ENCODE measurements at places on chromosomes 2 and 18.

GRCh38 chr2:217826520-217826919 lies 176.3 kb downstream of the TNS1 start:
- DNase-seq: no peak

- no peak for DNase-seq
Observed at GRCh38 chr18:59577386-59577655, 119.9 kb downstream of the CCBE1 start.

GRCh38 chr18:486929-487740 lies 13.4 kb downstream of the COLEC12 start:
- no peak for DNase-seq

DNA sequence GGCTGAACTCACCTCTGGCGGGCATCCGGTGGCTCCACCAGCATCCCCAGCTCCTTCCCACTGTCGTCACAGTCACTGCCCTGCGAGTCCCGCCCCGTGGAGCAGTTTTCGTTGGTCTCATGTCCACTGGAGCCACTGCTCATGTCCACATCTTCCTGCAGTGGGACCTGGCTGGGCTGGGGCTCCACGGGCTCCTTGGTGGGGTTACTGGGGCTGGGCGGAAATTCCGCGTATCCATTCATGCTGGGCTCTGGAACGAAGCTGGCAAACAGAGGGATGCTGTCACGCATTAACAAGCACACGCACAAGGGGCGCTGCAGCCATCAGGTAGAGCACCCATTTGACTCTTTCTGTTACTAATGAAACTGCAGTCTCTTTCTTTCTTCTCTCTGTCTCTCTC lies 10.7 kb downstream of the PER2 start:
- DNase-seq: no peak

DNA sequence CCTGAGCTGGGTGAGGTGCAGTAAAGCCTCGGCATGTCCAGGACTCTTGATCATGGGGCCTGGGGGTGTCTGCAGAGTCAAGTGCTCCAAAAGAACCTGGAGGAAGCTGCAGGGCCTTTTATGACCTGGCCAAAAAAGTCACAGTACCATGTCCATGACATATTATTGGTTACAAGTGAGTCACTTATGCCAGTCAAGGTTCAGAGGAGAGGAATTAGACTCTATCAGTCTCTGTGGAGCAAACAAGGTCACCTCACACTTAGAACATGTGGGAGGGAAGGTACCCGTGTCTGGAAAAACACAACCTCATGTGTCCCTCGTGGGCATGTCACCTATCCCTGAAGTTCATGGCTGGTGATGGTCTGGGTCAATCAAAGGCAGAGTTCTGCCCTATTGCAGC lies 465.7 kb downstream of the FBXO15 start:
- no peak for DNase-seq

DNA sequence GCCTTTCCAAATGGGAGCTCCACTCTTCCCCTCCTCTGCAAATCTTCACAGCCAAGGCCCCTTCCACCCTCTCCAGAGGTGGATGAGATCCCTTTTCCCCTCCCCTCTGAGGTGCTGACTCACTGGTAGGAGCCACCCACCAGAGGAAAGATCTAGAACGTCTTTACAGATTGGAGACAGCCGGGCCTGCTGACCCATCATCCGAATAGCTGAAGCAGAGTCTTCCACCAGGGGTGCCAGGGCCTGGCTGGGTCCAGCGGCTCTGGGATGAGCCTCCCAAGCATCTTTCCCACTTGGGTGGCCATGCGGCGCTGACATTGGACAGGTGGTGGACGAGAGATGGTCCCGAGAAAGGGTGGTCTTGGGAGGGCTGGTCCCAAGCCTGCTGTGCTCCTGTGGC lies 9.0 kb downstream of the ERFE start:
- DNase-seq: no peak

DNA sequence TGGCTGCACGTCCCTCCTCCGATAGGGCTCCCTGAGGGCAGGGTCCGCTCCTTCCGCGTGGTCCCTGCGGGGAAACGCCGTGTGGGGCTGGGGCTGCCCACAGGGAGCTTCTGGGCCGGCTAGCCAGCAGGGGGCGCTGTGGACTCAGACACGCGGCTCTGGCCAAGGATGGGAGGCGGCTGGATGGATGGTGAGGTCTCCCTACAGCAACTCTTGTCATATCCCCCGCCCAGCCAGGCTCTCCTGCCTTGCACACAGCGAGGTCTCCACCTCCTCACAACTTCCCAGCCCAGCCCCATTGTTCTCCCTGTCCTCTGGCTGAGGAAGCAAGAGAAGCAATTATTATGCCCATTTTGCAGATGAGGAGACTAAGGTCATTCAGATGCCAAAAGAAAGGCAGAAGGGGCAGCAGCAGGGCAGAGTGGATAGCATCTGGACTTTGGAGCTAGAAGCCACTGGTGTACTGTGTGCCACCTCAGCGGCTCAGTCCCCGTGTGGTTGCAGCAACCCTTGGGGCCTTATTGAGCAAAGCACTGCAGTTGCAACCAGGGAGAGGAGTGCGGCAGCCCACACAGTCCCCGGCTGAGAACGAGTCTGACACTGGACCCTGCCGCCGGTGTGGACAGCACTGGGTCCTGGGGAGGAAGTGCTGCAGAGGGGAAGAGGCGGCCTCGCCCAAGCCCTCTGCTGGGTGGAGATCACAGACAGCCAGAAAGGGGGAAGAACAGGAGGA lies 99.0 kb downstream of the ZFP36L2 start:
- DNase-seq: peak; percentile 90

DNA sequence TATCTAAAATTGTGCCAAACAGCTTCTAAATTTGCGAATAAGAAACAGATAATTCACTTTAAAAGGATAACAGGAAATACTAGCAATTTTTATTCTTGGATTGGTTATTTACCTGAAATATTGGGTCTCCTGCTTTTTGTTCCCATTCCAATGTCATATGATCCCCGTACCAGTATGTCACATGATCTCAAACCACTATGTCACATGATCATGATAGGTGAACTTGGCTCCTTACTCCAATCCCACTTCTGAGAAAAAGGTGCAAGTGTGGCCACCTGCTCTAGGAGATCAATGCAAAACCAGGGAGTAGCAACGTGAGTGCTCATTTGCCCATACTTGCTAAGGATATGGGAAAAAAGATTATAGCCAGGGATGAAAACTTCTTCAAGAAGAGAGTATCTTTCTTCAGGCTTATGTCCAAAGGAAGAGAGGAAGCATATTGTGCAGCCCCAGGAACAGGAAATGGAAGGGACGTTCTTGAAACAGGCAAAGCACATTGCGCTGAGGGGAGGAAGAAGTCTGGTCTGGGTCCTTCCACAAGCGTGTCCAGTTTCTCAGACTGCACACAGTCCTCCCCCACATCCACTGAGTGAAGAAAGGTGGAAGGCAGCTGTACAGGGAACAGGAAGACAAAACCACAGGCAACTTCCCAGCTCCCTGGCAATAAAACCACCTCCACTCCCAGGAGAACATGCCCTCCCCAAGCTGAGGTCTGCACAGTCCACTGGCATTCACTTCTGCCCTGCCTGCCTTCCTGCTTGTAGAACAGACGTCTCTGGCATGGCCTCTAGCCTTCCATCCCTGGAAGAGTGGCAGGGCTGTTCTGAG lies at the start of gene LYG2:
Gene LYG2, minus strand, starts transcription at position 176 of the 828 bp plus-strand sequence. CDS start 1,406 bp downstream, outside the sequence.
- no peak for DNase-seq

GRCh38 chr2:174063492-174064092 lies 98.4 kb upstream of the SP3 start:
- DNase-seq: no peak

- no peak for DNase-seq
Observed at GRCh38 chr2:7618031-7618430, 700.8 kb downstream of the RNF144A start.

DNA sequence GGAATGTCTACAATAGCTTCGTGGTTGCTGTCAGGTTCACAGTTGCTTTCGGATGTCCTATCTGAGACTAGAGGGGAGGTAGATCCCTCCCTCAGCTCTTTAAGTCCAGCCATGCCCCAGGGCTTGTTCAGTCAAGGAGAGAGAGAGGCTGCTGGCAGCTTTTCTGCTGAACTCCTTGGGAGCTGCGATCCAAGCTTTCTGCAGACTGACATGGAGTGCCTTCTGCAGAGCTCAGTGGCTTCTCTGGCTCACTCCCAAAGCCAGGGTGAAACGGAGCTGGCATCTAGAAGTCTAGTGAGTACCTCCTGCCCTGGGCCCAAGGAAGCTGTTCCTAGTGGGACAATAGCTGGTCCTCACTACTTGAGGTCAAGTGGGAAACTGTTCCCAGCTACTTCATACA lies 62.5 kb downstream of the TMEM17 start:
- no peak for DNase-seq

- DNase-seq: no peak
Observed at GRCh38 chr2:218990052-218990451, 3.2 kb downstream of the CRYBA2 start.

- DNase-seq: no peak
Observed at GRCh38 chr2:197926673-197927072, 122.3 kb downstream of the PLCL1 start.

GRCh38 chr2:105517814-105518705 lies 119.2 kb upstream of the FHL2 start:
- DNase-seq: no peak

- DNase-seq: no peak
Observed at GRCh38 chr18:11148680-11149440, 509 bp downstream of the PIEZO2 start.

All from stimulated activated CD8-positive, alpha-beta memory T cell treated with anti-CD3 and anti-CD28 coated beads, Interleukin-7, amount 100 ng/mL, for 24 hours (primary cell).